ENCODE measurements at places on chromosomes 6 and 20.

DNA sequence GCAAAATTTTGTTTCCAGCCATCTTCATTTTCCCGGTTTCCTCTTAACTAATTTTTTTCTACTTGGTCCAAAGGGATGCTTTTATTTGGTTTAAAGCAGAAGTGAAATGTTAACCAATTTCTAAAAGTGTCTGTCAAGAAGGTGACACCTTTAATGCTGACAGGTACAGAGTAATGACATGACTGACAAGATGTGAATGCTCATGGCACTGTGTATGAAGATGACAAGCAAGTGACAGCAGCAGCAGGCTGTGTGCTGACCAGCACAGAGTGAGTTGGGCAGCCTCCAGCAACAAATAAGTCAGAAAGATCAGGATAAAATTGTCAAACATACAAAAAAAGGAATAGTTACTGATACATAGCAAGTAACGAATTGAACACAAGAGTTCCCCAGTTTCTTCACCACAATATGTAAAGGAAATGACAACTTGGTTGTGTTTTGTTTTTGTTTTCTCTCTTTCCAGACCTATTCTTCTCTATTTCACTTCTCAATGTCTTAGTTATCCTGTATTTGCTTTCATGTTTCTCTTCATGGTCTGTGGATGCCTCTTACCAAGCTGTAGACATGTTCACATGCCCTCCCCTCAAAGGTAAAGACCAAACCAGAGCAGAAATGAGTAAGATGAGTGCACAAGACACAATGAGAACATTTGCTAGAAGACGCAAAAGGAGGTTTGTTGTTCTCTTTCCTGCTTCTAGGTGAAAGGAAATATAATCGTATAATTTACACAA lies 174.9 kb downstream of the FRK start:
- DNase-seq: no peak

GRCh38 chr6:11798096-11798495 lies 19.5 kb upstream of the ADTRP start:
- no peak for DNase-seq

- DNase-seq: peak; percentile 20
These were observed 4.2 kb upstream of the CST11 start for GRCh38 chr20:23456873-23457272.

DNA sequence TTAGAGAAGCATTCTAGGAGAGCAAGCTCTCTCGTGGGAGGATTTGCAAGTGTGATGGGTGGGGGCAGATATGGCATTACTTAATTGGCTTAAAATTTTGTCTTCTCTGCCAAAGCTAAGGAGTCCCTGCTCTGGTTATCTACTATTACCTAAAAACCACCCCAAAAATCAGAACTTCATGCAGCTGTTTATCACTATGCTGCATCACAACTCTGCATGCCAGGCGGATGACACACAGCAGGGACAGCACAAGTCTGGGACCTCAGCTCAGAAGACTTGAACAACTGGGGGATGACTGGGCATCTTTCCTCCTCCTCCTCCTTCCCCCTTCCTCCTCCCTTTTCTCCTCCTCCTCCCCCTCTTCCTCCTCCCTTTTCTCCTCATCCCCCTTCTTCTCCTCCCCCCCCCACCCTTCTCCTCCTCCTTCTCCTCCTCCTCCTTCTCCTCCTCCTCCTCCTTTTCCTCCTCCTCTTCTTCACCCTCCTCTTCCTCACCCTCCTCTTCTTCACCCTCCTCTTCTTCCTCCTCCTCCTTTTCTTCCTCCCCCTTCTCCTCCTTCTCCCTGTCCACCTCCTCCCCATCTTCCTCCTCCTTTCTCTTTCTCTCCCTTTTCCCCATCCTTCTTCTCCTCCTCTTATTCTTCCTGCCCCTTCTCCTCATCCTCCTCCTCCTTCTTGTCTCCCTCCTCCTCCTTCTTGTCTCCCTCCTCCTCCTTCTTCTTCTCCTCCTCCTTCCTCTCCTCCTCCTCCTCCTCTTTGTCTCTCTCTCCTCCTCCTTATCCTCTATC lies 218.6 kb upstream of the PMEPA1 start:
- DNase-seq: no peak

All from CD4-positive, alpha-beta T cell treated with Interleukin-21 for 1 hour (primary cell).